ENCODE measurements at places on chromosomes 11 and 22. TPM values are rescaled to one million over a fixed set of nuclear protein-coding genes. Genes with fewer than 3 reads are reported as not detected.
A peak's percentile ranks its signal among the peaks of the same experiment; 100 is the strongest.

- H3K4me3 ChIP-seq, result no peak overlapping the region
- no peaks in the 10 kb centered on the region for H3K36me3 ChIP-seq
- no peak overlapping the region for H3K27ac ChIP-seq
These were observed 675.0 kb upstream of the KIRREL3 start for GRCh38 chr11:127675581-127675980.

- H3K4me3 ChIP-seq, result no peak overlapping the region
- H3K27ac ChIP-seq, result no peak overlapping the region
- H3K36me3 ChIP-seq, result peaks cover 4% of the 10 kb centered on the region
- peaks cover 2% of the 10 kb centered on the region for H3K4me1 ChIP-seq
- no peak for DNase-seq
These were observed 12.3 kb upstream of the BID start for GRCh38 chr22:17786435-17787161.

DNA sequence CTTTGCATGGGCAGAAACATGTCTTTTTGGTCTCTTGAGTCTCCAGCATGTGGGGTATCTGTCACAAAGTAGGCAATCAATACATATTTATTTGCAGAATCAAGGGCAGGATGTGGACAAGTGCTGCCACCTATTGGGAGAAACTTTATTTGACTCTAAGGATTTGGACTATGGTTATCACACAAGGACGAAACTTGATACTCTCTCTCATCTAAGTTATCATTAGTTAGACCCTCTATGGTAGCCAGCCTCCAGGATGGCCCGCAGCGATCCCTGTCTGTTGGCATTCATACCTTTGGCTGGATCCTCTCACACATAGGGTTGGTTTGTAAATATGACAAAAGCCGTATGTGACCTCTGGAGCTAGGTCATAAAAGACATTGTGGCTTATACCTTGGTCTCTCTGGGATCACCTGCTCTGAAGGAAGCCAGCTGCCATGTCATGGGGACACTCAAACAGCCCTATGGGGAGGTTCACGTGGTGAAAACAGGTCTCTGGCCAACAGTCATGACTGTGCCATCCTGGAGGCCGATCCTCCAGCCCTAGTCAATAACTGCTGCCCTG, 1.1 kb upstream of the FBXO7 start:
- peaks cover 42% of the 10 kb centered on the region for H3K4me1 ChIP-seq
- H3K27ac ChIP-seq, result no peak overlapping the region
- peak; percentile 77 for DNase-seq
- peaks cover 2% of the 10 kb centered on the region for H3K27me3 ChIP-seq

DNA sequence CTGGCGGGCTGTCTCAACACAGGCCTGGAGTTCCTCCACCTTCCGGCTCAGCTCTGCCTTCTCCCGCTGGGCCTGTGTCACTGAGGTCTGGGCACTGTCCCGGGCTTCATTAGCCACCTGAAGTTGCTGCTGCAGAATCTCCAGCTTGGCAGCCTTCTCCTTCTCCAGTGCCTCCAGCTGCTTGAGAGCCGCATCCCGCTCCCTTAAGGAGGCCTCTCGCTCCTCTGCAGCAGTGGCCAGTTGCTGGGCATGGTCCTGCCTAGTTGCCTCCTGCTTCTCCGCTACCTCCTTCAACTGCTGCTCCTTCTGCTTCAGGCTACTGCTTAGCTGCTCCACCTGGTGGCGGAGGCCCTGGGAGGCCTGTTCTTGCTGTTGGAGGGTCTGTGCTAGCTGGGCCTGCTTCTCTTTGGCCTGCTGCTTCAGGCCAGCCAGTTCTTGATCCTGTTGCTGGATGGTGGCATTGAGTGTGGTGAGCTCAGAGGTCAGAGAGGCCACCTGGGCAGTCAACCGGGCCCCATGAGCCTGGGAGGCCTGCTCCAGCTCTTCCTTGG, 16.9 kb downstream of the IL18BP start:
- H3K36me3 ChIP-seq, result peaks cover 98% of the 10 kb centered on the region
- H3K27ac ChIP-seq, result no peak overlapping the region
- H3K4me1 ChIP-seq, result no peaks in the 10 kb centered on the region
- DNase-seq, result no peak
- H3K4me3 ChIP-seq, result no peak overlapping the region

The ZNRF3 gene
- polyA plus RNA-seq, result 0.24 TPM

DNA sequence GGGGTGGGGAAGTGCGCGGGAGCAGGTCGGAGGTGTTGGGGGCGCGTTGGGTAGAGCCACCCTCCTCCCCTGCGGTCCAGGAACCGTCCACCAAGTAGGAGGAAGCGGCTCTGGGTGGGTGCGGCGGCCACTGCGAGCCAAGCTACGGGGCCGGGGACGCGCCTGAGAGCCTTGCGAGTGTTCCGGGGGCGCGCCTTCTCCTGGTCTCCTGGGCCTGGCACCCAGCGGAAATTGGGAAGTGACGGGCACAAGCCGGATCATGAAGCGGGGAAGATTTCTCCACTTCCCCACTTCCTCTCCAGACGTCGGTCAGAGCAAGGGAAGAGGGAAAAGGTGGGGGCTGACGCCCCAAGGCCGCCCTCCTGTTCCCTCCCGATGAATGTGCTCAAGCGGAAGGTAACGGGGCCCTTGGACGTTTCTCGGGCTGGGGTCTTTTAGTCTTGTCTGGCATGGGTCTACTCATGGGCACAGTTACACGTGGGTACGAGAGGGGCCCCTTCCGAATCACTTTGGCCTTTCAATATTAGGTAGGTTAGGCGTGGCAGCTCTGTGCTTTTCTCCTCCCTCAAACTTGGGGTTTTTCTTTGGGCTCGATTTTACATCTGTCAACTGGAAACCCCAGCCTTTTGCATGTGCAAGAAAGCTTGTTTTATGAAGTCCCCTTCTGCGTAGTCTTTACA, 865 bp downstream of the RBM14 start:
- peak overlapping the region; percentile 94 for H3K4me3 ChIP-seq
- H3K36me3 ChIP-seq, result peaks cover 12% of the 10 kb centered on the region
- no peaks in the 10 kb centered on the region for H3K27me3 ChIP-seq

DNA sequence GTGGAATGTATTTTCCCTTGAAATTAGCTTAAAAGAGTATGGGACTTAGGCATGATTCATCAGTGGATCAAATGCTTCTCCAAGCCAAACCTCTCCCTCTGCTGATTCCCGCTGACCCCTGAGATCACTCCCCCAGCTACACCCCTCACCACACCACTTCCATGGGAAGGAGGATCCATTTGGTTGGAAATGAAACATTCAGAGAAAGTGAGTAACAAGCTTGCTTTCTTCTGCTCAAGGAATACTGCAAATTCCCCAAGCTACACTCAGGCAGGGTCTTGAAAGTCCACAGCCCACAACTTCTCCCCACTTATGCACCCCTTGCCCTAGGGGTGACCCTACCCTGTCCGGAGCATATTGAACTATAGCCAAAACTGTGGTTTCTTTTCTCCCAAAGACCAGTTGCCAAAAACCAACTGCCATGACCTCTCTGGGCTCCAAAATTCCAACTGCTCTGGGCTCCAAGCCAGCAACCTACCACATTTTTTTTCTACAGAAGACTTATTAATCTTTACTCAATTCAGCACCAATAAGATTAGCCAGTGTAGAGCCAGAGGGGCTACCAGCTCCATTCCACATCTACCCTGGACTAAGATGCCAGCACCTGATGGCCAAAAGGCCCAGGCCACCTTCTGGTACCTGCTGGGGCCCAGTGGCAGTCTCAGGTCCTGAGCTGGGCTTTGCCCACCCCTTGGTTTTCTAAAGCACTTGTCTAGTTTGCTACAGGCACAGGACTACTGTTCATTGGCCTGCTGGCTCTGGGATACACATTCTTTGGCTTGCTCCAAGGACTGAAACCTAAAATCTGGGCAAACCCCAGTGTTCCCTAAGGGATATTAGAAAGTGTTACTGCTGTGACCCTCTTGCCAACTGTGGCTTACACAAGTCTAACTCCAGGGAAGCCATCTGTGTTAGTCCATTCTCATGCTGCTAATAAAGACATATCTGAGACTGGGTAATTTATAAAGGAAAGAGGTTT, 101.1 kb downstream of the MICAL3 start:
- no peak overlapping the region for H3K4me3 ChIP-seq
- H3K27me3 ChIP-seq, result no peaks in the 10 kb centered on the region
- no peak overlapping the region for H3K27ac ChIP-seq
- H3K36me3 ChIP-seq, result no peaks in the 10 kb centered on the region

DNA sequence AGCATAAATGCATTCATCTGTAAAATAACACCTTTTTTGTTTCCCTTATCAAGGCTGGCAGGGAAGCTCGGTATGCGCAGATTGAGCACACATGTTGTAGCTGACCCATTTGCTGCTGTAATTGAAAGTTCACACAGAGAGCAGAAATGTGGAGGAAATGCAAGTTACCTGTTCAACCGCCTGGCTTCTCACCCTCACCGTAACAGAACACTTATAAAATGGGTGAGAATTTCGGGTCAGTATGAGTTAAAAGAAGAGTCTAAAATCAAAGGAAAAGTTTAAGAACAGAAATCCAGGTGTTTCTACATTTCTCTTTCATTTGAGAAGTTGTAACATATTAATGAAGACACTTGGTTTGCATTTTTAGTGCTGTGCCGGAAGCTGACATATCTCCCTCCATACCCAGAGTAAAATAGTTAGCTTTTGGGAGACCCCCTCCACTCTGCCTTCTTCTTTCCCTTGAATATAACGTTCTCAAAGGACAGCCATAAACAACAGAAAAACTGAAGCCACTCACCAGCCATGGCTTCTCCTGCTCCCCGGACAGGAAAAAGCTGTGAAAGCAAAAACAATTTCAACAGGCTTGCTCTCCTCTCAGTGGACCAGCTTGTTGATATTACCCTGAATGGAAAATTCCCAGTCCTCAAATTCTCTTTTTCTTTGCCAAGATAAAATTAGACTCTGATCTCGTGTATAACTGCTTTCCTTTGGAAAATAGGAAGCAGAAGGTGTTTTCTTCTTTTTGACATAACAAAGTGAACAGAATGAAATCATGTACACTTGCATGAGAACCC, at the start of gene CASP12:
CASP12 (minus strand) TSS at position 570 of the 794 bp plus-strand sequence.
- H3K27me3 ChIP-seq, result no peaks in the 10 kb centered on the region
- peaks cover 2% of the 10 kb centered on the region for H3K36me3 ChIP-seq
- peak within 1 kb of the TSS; percentile 78 for H3K4me3 ChIP-seq
- DNase-seq, result peak; percentile 35
- H3K27ac ChIP-seq, result peak within 1 kb of the TSS; percentile 62

The SCGB1D2 gene
- polyA plus RNA-seq, result not detected

The MMP13 gene
- polyA plus RNA-seq, result not detected

DNA sequence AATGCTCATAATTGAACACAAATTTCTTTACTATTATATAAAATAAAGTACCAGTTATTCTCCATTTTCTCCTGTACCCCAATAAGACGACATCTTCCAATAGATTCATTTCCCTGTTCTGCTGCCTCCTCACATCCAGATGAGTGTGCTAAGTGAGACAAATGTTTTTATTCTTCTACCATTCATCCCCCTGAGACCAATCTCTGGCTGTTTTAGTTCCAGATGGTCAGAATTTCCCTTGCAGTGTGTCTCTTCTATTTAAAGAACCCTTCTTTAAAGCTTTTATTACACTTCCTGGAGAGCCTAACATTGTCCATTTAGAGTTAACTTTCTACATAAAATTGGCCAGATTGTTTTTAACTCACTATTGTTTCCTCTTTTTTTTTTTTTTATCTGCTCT, 41.2 kb upstream of the GLYATL1 start:
- no peaks in the 10 kb centered on the region for H3K4me1 ChIP-seq
- H3K36me3 ChIP-seq, result no peaks in the 10 kb centered on the region
- DNase-seq, result no peak
- no peak overlapping the region for H3K4me3 ChIP-seq
- H3K27ac ChIP-seq, result no peak overlapping the region

The CLCF1 gene
- polyA plus RNA-seq, result 0.42 TPM

The MFNG gene
- polyA plus RNA-seq, result 340 TPM

DNA sequence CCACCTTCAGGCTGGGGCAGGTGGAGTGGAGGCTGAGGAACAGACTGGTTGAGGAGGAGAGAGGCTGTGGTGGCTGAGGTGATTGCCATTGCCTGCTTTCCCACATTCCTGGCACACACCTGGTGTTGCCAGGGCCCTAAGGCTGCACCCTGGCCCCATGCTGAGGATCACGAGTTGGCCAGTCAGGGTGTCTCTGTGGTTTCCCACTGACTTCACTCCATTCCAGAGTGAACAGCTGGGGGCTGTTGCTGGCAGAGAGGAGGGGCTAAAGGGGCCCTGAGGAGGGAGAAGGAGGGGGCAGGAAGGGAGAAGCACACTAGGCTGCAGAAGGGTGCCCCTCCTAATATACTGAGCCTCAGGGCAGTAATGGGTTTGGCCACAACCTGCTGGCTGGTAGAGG, 1.8 kb downstream of the TMEM86A start:
- H3K27ac ChIP-seq, result no peak overlapping the region
- no peak overlapping the region for H3K4me3 ChIP-seq
- peaks cover 11% of the 10 kb centered on the region for H3K4me1 ChIP-seq
- no peaks in the 10 kb centered on the region for H3K36me3 ChIP-seq

DNA sequence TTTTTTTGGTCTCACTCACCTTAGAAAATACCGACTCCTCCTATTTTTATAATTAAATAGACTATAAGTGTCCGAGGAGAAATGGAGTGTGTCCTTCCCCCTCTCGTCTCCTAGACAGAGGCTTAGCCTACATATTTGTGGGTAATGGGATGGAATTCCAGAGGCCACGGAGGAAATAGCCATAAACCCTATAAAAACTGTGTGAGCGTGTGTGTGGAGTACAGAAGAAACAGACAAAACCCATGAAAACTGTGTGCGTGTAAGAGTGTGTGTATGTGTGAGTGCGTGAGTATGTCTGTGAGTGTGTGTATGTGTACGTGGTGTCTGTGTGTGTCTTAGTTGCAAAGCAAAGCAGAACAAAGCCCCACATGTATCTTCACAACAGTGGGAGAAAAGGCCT, 883.5 kb downstream of the OPCML start:
- no peaks in the 10 kb centered on the region for H3K27me3 ChIP-seq
- no peak for DNase-seq
- no peaks in the 10 kb centered on the region for H3K4me1 ChIP-seq
- no peak overlapping the region for H3K4me3 ChIP-seq

- H3K27ac ChIP-seq, result no peak overlapping the region
- no peaks in the 10 kb centered on the region for H3K27me3 ChIP-seq
- no peaks in the 10 kb centered on the region for H3K4me1 ChIP-seq
These were observed 86.2 kb downstream of the TSPAN18 start for GRCh38 chr11:44812971-44813370.

- no peak overlapping the region for H3K27ac ChIP-seq
- peaks cover 32% of the 10 kb centered on the region for H3K4me1 ChIP-seq
These were observed 34.2 kb upstream of the MOB2 start for GRCh38 chr11:1520663-1521267.

DNA sequence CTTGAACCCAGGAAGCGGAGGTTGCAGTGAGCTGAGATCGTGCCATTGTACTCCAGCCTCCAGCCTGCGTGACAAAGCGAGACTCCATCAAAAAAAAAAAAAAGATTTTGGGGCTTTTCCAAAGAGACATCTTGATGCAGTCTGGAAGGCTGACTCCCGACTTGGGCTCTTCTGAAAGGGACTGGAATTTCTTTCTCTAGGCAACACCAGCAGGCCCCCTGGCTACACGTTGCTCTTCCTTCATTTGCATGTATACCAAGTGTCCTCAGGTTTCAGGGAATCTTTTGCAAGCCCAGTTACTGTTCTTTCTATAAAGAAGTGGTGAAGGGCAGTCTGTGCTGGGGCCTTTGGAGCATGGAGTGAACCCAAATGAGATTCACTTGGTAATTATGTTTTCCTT, 211.0 kb downstream of the GRIK4 start:
- no peak overlapping the region for H3K4me3 ChIP-seq
- peaks cover 4% of the 10 kb centered on the region for H3K27me3 ChIP-seq
- DNase-seq, result no peak
- no peaks in the 10 kb centered on the region for H3K4me1 ChIP-seq
